ENCODE measurements at places on chromosomes 2 and 18. TPM values are rescaled to one million over a fixed set of nuclear protein-coding genes. Genes with fewer than 3 reads are reported as not detected.

The GAL3ST2 gene
- 0.09 TPM for total RNA-seq

- H3K4me1 ChIP-seq, result peaks cover 18% of the 10 kb centered on the region
- H3K27me3 ChIP-seq, result no peaks in the 10 kb centered on the region
- no peaks in the 10 kb centered on the region for H3K36me3 ChIP-seq
- H3K27ac ChIP-seq, result no peak overlapping the region
- peak; percentile 16 for DNase-seq
Observed at GRCh38 chr18:361941-362310, 94.1 kb upstream of the THOC1 start.

The SRD5A2 gene
- not detected for total RNA-seq

The STON1 gene
- total RNA-seq, result 36.7 TPM

The LIPG gene
- total RNA-seq, result 13.2 TPM

The ASTL gene
- not detected for total RNA-seq
